ENCODE measurements at places on chromosomes 11 and 22. TPM values are rescaled to one million over a fixed set of nuclear protein-coding genes. Genes with fewer than 3 reads are reported as not detected.

The TMEM123 gene
- 48.5 TPM for total RNA-seq

The HSPB2 gene
- total RNA-seq = 2.5 TPM

The BAIAP2L2 gene
- 21.3 TPM for total RNA-seq

The MICALL1 gene
- total RNA-seq = 33.6 TPM

The MOV10L1 gene
- total RNA-seq = 0.34 TPM
